ENCODE measurements at places on chromosomes 16 and 17.

- no peak for DNase-seq
These were observed 12.2 kb downstream of the ABCC1 start for GRCh38 chr16:15961571-15962090.

DNA sequence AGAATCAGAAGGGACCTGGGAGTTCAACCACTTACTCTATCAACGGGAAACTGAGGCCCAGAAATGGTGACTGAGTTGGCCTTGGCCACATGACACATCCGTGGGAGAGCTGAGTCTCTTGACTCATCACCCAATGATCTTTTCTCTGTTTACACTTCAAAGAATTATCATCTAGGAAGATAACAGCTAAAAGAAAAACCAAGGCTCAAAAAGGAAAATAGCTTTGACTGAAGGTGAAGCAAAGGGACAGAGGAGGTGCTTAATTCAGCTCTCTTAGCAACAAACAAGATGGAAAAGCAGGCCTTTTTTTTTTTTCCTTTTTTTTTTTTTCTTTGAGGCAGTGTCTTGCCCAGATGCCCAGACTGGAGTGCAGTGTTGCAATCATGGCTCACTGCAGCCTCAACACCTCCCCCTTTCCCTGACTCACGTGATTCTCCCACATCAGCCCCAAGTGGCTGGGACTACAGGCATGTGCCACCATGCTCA is 16.7 kb downstream of the ERCC4 start:
- no peak for DNase-seq

- no peak for DNase-seq
These were observed 90.8 kb downstream of the STX8 start for GRCh38 chr17:9484789-9485188.

DNA sequence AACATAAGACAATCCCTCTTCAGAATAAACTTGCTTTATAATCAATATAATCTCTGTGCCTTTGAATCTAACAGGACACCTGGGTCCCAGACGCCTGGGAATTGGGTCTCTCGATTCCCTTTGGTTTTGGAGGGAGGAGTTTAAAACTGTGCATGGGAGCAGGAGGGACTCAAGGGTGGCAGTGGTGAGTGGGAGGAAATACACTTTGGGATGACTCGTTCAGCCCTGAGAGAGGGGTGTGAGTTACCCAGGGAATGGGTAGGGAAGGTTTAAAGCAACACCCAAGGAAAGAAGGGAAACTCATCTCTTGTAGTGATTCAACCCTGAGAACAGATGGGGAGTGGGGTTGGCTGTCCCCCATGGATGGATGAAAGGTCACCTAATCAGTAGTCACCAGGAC is 1.6 kb downstream of the RANGRF start:
- no peak for DNase-seq

- no peak for DNase-seq
These were observed 66.1 kb upstream of the HS3ST4 start for GRCh38 chr16:25625620-25626019.

DNA sequence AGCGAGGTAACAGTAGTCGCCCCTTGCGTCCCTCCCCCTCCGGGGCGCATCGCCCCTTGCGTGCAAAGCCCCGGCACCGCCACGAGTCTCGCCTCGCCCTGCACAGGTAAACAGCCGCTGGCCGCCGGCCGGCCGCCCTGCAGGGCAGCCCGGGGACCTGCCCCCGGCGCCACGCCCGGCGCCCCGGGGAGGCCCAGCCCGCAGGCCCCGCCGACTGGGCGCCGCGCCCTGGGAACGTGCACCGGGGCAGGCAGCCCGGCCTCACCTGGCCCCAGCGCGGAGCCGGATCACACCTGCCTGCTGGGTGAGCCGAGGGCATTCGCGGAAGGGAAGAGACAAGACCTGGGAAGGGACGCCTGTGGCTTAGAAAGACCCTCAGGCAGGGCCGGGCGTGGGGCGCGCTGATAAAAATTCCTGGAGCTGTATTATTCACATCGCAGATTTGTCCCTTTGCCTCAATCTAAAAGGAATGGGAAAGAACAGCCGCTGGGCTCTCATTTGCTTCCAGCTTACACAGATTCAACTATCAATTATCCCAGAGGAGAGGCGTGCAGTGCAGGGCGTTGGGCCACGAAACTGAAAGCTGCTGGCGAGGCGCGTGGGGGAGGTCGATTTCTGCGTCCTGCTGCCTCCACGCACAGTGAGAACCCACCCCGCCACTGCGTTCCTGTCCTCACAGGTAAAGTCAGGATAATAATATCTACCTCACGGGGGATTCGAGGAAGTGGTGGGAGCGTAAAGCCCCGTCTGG is 451.9 kb downstream of the SLC39A11 start:
- DNase-seq, result no peak

- no peak for DNase-seq
These were observed 21.3 kb downstream of the PGS1 start for GRCh38 chr17:78399693-78400144.

DNA sequence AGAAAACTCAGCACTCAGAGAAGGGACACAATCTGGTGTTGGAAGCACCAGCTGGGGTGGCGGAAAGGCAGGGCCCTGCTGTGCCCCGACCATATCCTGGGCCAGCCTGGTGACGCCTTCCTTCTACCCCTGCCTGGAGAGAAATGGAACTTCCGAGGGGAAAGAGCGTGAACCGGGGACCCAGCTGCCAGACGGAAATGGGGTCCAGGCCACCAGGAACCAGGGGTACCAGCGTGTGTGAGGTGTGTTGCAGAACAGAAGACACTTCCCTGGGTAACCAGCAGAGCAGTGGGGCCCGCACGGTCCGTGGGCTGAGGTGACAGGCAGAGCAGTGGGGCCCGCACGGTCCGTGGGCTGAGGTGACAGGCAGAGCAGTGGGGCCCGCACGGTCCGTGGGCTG is 6.8 kb downstream of the RAB40B start:
- no peak for DNase-seq

DNA sequence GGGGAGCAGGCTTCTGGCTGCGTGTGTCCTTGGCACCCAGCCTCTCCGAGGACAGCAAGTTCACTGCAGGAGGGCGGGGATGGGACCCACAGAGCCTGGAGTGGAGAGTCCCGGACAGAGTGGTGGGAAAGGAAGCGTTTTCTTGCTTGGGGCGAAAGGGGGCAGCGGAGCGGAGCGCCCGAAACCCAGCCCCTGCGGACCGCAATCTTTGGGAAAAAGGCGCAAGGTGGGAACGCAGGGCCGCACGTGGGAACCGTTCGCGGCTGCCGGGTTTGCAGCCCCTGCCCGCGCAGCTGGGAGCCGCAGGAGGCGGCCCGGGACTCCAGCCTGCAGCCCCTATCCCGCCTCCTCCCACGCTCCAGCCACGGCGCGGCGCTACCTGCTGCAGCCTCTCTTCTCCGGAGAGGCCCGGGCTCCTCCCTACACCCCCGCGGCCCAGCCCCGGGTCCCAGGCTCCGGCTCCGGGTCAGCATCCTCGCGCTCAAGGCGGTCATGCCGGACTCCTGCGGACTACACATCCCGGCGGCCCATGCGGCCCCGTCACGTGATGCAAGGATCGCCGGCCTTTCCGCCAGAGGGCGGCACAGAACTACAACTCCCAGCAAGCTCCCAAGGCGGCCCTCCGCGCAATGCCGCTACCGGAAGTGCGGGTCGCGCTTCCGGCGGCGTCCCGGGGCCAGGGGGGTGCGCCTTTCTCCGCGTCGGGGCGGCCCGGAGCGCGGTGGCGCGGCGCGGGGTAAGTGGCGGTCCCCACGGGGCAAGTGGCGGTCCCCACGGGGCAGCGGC is at the start of the genes NTHL1 and TSC2:
TSS of gene NTHL1 (minus strand) at position 505 of the 786 bp plus-strand sequence. CDS start at position 494, 11 bp downstream.
TSS of gene TSC2 (plus strand) at position 656 of the 786 bp plus-strand sequence. CDS start 631 bp downstream, outside the sequence.
- peak; percentile 93 for DNase-seq

DNA sequence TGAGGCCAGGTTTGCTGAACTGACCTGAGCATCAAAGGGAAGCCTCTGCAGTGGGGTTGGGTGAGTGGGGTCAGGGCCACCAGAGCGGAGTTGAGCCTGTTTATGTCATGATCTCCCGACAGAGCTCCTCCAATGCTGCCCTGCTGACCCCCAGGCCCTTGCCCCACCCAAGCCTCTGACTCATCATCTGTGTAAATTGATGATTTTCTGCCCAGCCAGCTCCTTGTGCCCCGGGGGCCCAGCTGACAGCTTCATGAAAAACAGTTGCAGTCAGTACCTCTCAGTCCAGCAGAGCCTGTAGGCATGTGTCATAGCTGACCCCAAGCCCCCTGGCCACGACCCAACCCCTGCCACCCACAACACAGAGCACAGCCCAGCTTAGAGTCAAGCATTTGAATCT is 134.9 kb downstream of the CCT6B start:
- DNase-seq, result no peak

DNA sequence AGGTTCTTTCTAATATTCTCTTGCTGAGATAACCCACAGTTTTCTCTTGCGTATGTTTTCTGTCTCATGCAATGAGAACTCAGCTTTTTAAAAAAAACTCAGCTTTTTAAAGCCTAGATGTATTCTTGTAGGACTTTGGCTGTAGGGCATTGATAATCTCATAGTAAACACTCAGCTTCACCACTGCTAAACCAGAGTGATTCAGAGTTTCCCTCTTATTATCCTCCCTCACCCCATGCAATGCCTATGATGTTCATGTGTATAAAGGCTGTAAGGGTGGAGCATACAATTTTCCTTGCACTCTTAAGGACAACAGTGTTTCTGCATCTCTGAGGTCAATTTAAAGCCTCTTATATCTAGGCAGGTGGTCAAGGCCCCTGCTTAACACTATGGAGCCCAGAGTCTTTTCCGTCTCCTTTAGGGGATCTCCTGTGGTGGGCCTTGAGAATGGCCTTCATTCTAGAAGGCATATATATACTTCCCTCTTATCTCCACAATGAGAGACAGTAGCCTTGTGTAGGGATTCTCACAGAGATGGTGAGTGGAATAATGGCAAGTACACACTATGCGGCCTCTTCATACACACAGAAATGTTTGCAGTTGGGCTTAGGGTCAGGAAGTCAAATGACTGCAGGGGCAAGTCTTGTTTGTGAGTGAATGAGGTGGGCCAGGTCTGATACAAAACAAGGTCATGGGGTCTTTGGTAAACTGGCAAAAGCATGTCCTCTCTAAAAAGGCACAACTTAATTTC is 279.6 kb downstream of the HS3ST3A1 start:
- no peak for DNase-seq

DNA sequence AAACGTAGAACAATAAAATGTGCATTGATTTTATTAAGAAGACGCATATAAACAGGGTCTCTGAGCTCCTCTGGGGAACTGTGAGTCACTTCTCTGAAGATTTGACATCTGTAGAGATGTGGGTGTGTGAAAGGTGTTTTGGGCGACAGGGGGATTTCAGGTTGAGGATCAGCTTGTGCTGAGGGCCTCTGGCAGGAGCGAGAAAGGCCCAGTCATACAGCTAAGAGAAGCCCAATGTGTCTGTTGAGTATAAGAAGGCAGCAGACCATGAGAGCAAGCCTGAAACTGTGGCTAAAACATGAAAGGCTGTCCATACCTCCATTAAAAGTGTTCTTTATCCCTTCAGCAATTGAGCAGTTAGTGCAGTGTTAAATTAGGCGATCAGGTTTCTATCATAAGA is 406.5 kb upstream of the MON1B start:
- DNase-seq, result no peak

- DNase-seq, result no peak
These were observed 46.7 kb upstream of the TBX2 start for GRCh38 chr17:61352781-61353491.

Measured in stimulated activated CD8-positive, alpha-beta memory T cell treated with anti-CD3 and anti-CD28 coated beads, Interleukin-4, amount 100 ng/mL, for 24 hours (primary cell).